ENCODE measurements at places on chromosomes 16 and 17. TPM values are rescaled to one million over a fixed set of nuclear protein-coding genes. Genes with fewer than 3 reads are reported as not detected.
A peak's percentile ranks its signal among the peaks of the same experiment; 100 is the strongest.

DNA sequence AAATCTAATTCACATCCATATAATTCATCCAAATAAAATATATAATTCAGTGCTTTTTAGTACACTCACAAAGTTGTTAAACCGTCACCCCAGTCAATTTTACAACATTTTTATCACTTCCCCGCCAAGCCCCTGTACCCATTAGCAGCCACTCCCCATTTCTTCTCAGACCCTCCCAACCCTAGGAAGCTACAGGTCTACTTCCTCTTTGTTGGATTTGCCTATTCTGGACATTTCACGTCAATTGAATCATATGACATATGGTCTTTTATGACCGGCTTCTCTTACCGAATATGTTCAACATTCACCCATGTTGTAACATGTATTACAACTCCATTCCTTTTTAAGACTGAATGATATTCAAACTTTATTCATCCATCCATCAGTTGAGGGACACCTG is 19.9 kb upstream of the MLKL start:
- H3K27me3 ChIP-seq = no peaks in the 10 kb centered on the region
- H3K4me1 ChIP-seq = no peaks in the 10 kb centered on the region
- no peak overlapping the region for H3K27ac ChIP-seq
- H3K4me3 ChIP-seq = no peak overlapping the region
- no peak for DNase-seq

- peaks cover 6% of the 10 kb centered on the region for H3K4me1 ChIP-seq
- H3K27ac ChIP-seq = no peak overlapping the region
- H3K4me3 ChIP-seq = no peak overlapping the region
- H3K27me3 ChIP-seq = no peaks in the 10 kb centered on the region
- DNase-seq = no peak
Measured at GRCh38 chr16:83070416-83071209, 443.8 kb downstream of the CDH13 start.

DNA sequence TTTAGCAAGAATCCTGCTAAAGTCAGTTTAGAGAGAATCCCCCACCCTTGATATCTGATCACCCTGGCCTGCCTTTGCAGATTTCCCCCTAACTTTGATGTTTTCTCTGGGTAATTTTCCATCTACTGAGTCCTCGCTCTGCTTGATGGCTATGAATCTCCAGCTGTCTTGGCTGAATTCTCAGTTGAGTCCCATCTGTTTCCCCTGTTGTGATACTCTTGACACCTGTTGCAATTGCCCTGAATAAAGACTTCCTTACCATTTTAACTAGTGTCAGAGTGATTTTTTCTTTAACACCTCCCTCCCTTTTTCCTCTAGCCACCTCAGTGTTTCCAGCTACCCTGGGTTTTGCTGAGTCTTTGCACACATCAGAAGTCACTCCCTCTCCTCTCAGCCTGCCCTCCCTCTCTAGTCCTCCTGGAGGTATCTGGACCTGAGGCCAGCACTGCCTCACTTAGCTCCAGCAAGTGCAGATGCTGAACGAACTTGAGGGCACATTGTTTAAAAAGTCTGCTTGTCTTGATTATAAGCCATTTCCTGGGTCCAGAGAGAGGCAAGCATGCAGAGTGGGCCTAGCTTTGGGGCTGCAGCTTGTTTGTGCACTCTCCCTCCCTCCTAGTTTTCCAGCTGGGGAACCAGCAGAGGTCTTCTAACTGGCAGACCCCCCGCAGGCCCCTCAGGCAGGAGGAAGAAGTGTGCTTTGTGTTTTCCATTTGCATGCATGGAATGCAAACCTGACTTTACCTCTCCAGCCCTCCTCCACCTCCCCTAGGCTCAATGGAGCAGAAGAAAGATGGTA is 33.2 kb downstream of the SPACA3 start:
- no peaks in the 10 kb centered on the region for H3K27me3 ChIP-seq
- H3K4me3 ChIP-seq = no peak overlapping the region
- no peaks in the 10 kb centered on the region for H3K36me3 ChIP-seq
- H3K27ac ChIP-seq = no peak overlapping the region

GRCh38 chr17:52477824-52478699 is 319.5 kb upstream of the CA10 start:
- DNase-seq = no peak
- no peaks in the 10 kb centered on the region for H3K27me3 ChIP-seq
- no peak overlapping the region for H3K4me3 ChIP-seq
- H3K27ac ChIP-seq = no peak overlapping the region

DNA sequence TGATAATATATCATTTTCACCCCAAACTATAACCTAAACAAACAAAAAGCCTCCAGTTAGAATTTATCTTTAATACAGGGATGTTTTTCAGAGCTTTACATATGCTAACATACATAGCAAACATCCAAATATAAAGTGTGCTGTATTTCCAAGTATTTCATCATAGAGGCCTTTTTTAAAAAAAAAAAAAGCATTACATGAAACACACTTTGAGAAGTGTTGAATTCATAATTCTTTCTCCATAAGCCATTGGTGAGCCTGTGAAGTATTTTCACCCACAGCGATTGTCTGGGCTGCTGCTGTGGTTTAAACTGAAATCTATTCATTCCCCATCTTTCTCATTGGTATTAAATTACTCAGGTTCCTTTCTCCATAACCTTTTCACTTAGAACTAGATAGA is 503.4 kb upstream of the CDH8 start:
- H3K27ac ChIP-seq = no peak overlapping the region
- H3K4me1 ChIP-seq = no peaks in the 10 kb centered on the region
- no peaks in the 10 kb centered on the region for H3K27me3 ChIP-seq

DNA sequence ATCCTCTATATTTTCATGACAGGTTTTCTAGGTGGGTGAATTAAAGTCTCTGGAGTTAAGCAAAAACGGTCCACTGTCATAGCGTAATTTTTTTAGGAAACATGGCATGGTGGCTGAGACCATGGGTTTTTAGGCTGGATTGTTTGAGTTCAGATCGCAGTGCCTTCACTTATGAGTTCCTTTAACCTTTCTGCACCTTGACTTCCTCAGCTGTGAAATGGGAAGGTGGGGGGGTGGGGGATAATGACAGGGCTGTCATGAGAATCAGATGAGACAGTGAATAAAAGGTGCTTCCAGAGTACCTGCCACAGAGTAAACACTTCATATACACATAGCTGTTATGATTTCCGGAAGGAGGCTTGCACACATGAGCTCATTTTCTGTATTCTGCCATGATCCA is 11.8 kb downstream of the PRCD start:
- no peak overlapping the region for H3K4me3 ChIP-seq
- no peaks in the 10 kb centered on the region for H3K27me3 ChIP-seq
- no peaks in the 10 kb centered on the region for H3K36me3 ChIP-seq
- no peak overlapping the region for H3K27ac ChIP-seq
- H3K4me1 ChIP-seq = no peaks in the 10 kb centered on the region

GRCh38 chr17:15264542-15264941 is 584 bp downstream of the PMP22 start:
- H3K4me3 ChIP-seq = no peak overlapping the region
- H3K27ac ChIP-seq = no peak overlapping the region
- no peaks in the 10 kb centered on the region for H3K4me1 ChIP-seq
- peaks cover 33% of the 10 kb centered on the region for H3K27me3 ChIP-seq
- H3K36me3 ChIP-seq = no peaks in the 10 kb centered on the region

GRCh38 chr17:17154981-17155380 is 51.2 kb downstream of the PLD6 start:
- no peak for DNase-seq
- no peaks in the 10 kb centered on the region for H3K27me3 ChIP-seq
- peaks cover 72% of the 10 kb centered on the region for H3K36me3 ChIP-seq
- H3K4me1 ChIP-seq = no peaks in the 10 kb centered on the region
- no peak overlapping the region for H3K4me3 ChIP-seq

DNA sequence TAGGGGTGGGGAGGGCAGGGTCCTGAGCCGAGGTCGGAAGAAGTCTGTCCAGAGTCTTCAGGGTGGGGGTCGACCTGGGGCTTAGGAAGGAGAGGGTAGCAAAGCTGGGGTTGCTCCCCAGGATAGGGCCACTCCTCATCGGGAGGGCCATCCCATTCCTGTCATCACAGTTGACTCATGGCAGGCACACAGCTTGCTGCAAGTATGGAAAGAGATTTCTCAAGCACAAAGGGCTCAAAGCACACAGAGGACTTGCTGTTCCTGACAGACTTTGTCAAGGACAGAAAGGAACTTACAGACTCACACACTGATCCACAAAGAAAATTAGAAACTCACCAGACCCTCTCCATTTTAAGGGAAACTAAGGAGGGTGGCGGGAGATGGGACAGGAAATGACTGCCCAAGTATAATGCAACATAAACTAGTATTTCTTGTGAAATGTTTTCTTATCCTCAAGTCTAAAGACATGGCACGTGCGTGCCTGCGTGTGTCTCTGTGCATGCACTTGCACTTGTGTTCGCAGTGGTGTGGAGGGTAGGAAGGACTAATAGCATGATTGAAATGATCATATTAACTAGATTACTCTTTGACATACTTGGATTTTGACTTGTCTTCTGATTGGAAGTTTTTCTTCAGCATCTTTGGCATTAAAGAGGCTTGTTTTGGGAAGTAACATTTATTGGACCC is 2.4 kb downstream of the AOC2 start:
- H3K4me1 ChIP-seq = no peaks in the 10 kb centered on the region
- H3K4me3 ChIP-seq = no peak overlapping the region
- no peak overlapping the region for H3K27ac ChIP-seq
- H3K36me3 ChIP-seq = peaks cover 42% of the 10 kb centered on the region
- no peaks in the 10 kb centered on the region for H3K27me3 ChIP-seq
- DNase-seq = no peak

GRCh38 chr16:66662445-66663194 is 33.9 kb downstream of the CMTM4 start:
- H3K36me3 ChIP-seq = no peaks in the 10 kb centered on the region
- H3K27me3 ChIP-seq = no peaks in the 10 kb centered on the region
- peaks cover 2% of the 10 kb centered on the region for H3K4me1 ChIP-seq
- no peak overlapping the region for H3K27ac ChIP-seq

DNA sequence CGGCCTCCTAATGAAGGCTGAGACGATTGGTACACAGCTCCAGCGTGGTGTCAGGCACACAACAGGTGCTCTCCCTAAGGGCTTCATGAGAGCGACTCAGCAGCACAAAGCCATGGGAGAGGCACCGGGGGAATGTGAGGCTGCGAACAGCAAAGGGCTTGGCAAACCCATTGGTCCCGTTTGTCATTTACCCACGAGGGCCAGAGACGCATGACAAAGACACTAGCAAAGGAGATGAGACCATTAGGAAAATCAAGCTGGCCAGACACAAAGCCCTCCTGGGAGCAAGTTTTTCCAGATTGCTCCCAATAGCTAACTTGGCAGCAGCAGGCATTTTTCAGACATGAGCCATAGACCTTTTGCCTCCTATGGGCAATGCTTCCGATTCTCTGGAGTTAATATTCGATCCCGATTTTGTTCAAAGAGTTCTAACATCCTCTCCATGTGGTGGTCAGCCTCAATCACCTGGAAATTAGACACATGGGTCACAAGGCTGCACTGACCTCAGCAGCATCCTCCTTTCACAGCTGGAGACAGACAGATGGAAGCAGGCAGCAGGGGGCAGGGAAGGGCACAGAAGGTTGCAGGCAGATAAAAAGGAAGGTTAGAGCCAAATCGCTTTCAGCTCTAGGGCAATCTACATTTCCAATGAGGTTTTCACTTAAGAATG is 38.2 kb downstream of the TK2 start:
- H3K36me3 ChIP-seq = peaks cover 17% of the 10 kb centered on the region
- H3K27ac ChIP-seq = no peak overlapping the region
- peak; percentile 78 for DNase-seq
- no peaks in the 10 kb centered on the region for H3K27me3 ChIP-seq
- H3K4me1 ChIP-seq = peaks cover 4% of the 10 kb centered on the region
- no peak overlapping the region for H3K4me3 ChIP-seq

DNA sequence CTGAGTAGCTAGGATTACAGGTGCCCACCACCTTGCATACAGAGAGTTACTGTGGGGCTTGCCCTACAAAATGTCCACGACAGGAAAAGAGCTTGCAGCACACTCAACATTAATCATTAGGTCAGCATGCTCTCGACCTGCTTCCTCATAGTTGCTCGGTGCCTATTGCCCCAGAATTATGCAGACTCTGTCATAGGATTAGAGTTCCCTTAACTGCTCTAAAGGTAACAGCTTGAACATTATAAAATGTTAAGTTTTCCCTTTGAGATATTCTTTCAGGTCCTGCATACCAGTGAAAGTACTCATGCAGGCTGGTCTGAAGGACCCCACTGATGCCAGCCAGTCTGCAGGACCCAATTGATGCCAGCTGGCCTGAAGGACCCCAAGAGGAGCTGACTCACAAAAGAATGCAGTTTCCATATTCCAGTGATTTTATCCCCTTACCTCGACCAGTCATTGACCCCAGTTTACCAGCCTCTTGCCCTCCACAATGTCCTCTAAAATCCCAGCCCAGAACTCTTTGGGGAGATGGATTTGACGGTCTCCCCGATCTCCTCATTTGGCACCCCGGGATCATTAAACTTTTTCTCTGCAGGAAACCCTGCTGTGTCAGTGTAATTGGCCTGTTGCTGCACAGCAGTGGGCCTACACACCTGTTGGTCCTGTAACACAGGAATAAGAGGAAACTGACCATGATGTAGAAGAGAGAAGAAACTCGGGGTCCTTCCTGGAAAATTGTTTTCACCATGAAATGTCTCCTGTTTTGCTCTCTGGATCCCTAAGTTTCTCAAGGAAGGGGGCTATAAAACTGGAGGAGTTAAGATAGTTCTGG is 10.6 kb downstream of the ICAM2 start:
- no peaks in the 10 kb centered on the region for H3K36me3 ChIP-seq
- no peak for DNase-seq
- peaks cover 3% of the 10 kb centered on the region for H3K4me1 ChIP-seq
- H3K4me3 ChIP-seq = no peak overlapping the region

DNA sequence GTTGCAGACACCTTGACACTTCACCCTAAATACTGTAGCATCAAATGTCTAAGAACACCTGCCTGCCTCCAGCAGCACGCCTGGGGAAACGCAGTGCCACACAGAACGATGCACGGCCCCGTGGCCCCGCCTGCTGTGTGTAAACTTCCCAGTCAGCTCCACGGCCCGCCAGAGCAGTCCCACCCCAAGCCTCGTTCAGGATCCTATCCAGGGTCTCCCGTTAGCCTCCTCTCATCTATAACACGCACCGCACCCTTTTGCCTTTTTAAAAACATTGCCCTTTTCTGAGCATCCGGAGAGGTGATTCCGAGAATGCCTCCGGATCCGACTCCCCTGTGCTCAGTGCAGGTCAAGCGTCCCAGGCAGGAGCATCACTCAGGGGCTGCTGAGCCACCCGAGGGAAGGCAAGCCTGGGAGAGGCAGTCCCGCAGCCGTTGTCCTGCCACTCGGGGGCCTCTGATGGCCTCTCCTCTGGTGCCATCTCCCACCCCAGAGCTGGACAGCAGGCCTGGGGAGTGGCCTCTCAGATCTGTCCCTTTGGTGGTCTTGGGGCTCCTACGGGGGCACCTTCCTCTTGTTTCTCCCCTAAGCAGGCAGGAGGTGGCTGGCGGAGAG is 37.9 kb upstream of the SLC38A10 start:
- no peak overlapping the region for H3K27ac ChIP-seq
- H3K4me3 ChIP-seq = no peak overlapping the region
- no peaks in the 10 kb centered on the region for H3K36me3 ChIP-seq
- H3K4me1 ChIP-seq = no peaks in the 10 kb centered on the region
- peak; percentile 32 for DNase-seq

The ODF4 gene
- not detected for total RNA-seq

The ZNF768 gene
- 39.0 TPM for total RNA-seq

The MCRIP2 gene
- total RNA-seq = 50.5 TPM

The CCL17 gene
- not detected for total RNA-seq

Data from H9 (cell line).